ENCODE measurements at places on chromosomes 16 and 17.

DNA sequence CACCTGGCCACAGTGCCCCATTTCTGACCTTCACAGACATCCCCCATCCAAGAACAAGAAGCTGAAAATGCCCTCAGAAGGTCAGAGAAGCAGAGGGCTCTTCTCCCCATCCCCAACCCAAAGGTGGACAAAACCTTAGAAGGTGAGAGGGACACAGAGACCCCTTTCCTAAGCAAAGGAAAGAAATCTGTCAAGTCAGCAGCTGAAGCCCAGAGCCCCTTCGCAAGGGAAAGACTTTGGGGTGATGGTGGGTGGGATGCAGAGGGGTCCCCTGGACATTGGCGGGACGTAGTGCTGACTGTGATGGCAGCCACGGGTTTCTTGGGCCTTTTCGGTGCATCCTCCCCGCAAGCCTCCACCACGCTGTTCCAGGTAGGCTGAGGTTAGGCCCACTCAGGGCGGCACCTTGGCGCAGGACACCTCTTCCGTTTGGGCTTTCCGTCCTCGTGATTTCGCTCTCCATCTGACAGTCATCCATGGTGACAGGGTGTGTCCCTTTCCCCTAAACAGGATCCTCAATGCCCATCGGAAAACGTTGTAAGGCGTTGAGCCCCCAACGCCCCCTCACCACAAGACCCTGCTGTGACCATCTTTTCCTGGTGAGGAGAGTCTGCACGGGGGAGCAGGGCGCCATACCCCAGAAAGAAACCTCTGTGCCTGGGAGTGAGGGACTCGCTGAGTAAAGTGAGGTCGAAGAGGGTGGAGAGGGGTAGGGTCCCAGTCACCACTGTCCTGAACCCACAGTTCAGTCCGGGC lies 10.7 kb upstream of the GSDMA start:
- no peak for DNase-seq

- DNase-seq, result no peak
Measured at GRCh38 chr16:90057738-90058173, 19.4 kb downstream of the PRDM7 start.

DNA sequence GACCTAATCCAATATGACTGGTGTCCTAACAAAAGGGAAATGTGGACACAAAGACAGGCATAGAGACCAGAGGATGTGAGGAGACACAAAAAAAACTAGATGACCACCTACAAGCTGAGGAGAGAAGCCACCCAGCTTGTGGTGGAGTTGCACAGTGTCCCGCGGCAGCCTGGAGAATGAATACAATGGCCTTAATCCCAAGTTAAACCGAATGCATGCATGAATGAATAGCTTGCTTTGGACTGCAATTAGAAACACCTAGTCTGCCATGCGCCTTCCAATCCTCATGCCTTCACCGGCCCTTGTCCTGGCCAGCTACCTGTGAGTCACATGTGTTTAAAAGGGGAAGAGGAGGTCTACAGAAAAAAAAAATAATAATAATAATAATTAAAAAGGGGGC lies 72.0 kb downstream of the CNGB1 start:
- DNase-seq, result no peak

DNA sequence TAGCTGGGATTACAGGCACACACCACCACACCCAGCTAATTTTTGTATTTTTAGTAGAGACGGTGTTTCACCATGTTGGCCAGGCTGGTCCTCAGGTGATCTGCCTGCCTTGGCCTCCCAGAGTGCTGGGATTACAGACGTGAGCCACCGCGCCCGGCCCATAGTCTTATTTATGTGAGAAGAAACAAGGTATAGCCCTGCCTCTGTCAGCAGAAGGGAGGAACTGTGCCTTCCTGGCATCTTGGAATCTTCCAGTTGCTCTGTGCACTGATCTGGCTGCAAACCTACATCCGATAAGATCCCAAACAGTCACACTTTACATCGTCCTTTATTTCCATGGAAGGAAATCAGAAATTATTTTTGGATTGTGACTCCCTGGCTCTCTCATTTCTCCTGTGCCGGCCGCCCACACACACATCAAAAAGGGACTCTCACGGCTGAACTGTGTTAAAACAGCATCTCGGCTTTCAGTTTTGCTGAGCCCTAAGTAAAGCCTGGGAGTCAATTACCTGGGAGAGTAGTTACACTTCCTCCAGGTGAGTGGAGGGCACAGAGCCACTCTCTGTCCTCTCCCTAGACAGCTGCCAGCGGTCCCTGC lies 23.3 kb downstream of the WIPI1 start:
- DNase-seq, result no peak

GRCh38 chr16:21638573-21638975 lies 13.8 kb downstream of the IGSF6 start:
- no peak for DNase-seq

- DNase-seq, result no peak
Measured at GRCh38 chr16:3637371-3637923, 17.0 kb upstream of the DNASE1 start.

DNA sequence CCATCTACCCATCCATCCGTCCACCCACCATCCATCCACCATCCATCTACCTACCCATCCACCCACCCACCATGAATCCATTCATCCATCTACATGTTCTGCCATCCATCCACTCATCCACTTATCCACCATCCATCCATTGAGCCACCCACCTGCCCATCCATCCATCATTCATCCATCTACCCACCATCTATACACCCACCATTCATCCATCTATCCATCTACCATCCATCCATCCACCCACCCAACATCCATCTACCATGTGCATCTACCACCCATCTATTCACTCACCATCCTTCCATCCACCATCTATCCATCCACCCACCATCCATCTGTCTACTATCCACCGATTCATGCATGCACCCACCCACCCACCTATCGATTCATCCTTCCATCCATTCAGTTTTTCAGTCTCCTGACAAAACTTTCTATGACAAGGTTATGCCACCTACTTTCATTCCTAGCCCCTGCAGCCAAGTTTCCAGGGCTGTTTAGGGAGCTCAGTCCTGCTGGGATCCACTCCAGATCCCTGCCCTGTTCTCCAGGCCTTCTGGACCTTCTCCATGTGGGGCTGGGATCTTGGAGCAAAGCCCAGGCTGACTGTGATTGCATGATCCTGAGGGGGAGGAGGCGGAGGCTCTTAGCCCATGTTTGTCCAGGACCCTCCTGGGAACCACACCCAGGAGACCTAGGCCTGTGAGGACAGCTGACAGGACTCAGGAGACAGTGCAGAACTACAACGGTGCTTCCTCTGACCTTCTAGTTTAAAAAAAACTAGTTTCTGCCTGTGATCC lies 27.4 kb downstream of the BCO1 start:
- peak; percentile 38 for DNase-seq

- no peak for DNase-seq
Measured at GRCh38 chr17:81551458-81552243, 502 bp downstream of the FAAP100 start.

- no peak for DNase-seq
Measured at GRCh38 chr16:80384862-80385261, 155.9 kb upstream of the DYNLRB2 start.

DNA sequence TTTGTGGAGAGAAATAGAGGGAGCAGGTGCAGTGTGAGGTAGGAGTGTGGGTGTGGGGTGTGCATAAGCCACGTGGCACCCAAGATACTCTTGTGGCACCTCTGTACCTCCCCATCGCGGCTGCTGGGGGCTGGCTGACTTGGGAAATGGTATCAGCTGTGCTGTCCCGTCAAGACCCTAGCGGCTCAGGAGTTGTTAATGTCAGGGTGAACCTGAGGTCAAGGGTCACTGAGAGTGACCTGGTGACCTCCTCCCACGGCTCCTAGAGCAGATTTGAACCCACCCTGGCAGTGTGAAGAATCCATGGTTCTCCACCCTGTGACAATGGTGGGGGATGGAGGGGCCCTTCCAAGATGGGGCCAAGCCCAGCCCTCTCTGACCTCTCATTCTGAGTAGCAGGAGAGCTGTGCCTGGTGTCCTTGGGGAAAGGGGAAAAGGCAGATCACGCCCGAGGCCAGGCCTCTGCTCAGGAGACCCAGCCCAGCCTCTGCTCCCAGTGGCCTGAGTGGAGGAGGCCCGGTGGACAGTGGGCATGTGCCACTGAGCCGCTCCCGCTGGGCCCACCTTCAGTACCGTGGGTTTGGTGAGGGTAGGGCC lies 3.0 kb upstream of the WFIKKN2 start:
- DNase-seq, result no peak

- no peak for DNase-seq
Measured at GRCh38 chr16:21568502-21569189, 30.7 kb upstream of the METTL9 start.

GRCh38 chr16:84628226-84628731 lies 10.4 kb upstream of the COTL1 start:
- no peak for DNase-seq

- no peak for DNase-seq
Measured at GRCh38 chr16:72783716-72784318, 264.1 kb downstream of the ZFHX3 start.

DNA sequence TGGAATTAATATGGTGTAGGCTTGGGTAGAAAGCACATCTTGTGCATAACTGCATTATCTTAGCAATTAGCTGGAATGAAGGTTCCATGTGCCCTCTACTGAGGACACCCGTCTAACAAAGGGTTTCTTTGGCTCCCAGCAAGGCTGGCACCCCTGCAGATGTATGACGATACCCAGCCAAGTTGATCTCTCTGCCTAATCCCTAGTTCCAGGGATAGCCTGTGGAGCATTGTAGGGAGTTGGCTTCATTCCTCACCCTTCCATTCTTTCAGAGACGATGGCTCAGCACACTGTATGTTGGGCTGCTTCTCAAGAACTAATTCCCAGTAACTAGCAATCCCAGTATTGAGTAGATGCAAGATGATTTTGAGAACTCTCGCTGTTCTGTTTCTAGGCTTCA lies 182.5 kb downstream of the SNX29 start:
- DNase-seq, result no peak

GRCh38 chr17:76588182-76588581 lies 2.5 kb upstream of the ST6GALNAC2 start:
- no peak for DNase-seq

- DNase-seq, result no peak
Measured at GRCh38 chr17:48499248-48499647, 31.6 kb downstream of the HOXB1 start.

GRCh38 chr17:81387100-81388090 lies 7.9 kb upstream of the BAHCC1 start:
- DNase-seq, result no peak

GRCh38 chr17:27233059-27233458 lies 60.9 kb upstream of the WSB1 start:
- DNase-seq, result peak; percentile 58

DNA sequence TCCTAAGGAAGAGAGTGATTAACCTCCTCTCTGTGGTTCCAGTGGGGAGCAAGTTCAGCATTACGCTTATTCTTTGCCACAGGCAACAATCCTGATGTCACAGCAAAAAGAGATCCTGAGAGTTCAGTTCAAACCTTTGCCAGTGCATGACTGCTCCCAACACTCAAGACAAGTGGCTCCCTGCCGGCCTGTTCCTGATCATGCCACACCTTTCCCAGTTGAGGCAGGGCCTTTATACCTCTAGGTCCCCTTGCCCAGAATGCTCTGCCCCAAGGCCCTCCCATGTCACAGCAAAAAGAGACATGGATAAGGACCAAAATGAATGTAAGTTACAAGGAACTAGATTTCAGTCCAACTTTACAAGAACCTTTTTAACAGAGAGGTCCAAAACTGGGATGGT lies 31.0 kb upstream of the ARHGAP23 start:
- DNase-seq, result no peak

DNA sequence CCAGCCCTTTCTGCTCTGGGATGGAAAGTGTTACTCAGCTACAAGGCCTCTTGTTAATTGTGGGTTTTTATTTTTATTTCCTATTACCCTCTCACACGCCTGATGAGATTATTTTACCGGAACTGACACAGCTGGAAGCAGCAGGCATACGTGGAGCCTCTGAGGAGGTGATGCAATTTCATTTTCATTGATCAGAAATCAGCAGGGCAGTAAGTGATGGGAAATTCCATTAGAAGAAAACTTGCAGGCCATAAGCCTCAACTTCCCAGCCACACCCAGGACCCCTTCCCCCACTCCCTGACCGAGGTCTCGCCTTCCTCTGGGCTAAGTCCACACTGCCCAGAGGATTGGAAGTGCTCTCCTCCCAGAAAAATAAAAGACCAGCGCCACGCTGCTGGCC lies 69.7 kb downstream of the ZFHX3 start:
- no peak for DNase-seq

DNA sequence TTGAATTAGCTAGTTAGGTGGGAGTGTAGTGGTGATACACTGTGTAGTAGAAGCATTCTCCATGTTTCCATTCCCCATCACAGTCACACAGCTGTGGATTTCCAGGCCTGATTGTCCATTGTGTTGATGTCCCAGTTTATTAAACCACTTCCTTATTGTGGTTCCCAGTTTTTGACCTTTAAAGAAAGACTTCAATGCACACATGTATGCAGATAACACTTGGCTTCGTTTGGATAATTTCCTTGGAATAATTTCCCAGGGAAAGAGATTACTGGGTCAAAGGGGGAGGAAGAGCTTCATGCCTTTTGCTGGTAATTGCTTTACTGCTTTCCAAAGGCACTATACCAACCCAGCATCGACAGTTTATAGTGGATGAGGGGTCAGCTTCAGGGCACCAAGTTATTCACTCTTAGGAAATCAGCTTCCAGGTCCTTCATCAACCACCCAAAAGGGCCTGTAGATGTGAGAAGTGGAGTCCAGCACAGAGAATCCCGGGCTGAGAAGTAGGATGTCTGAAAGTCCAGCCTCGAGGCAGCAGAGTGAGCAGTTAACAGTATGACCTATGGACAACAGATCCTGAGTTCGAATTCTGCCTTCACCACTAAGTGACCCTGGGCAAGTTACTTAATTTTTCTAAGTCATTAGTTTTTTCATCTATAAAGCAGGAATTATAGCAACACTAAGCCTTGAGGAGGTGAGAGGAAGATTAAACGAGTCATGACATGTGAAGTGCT lies 31.3 kb upstream of the TNS4 start:
- DNase-seq, result no peak

GRCh38 chr17:42270170-42270535 lies 6.0 kb downstream of the STAT5B start:
- no peak for DNase-seq

GRCh38 chr17:77320485-77321256 lies 179.9 kb downstream of the SEC14L1 start:
- no peak for DNase-seq

- DNase-seq, result peak; percentile 38
Measured at GRCh38 chr17:48162946-48163506, 55.5 kb downstream of the SNX11 start.
